ENCODE measurements at places on chromosomes 4 and X.

- DNase-seq, result peak; percentile 70
These were observed 149.3 kb downstream of the SOWAHB start for GRCh38 chr4:76748649-76749048.

- DNase-seq, result no peak
These were observed 9.1 kb upstream of the VCX3B start for GRCh38 chrX:8455557-8455956.

DNA sequence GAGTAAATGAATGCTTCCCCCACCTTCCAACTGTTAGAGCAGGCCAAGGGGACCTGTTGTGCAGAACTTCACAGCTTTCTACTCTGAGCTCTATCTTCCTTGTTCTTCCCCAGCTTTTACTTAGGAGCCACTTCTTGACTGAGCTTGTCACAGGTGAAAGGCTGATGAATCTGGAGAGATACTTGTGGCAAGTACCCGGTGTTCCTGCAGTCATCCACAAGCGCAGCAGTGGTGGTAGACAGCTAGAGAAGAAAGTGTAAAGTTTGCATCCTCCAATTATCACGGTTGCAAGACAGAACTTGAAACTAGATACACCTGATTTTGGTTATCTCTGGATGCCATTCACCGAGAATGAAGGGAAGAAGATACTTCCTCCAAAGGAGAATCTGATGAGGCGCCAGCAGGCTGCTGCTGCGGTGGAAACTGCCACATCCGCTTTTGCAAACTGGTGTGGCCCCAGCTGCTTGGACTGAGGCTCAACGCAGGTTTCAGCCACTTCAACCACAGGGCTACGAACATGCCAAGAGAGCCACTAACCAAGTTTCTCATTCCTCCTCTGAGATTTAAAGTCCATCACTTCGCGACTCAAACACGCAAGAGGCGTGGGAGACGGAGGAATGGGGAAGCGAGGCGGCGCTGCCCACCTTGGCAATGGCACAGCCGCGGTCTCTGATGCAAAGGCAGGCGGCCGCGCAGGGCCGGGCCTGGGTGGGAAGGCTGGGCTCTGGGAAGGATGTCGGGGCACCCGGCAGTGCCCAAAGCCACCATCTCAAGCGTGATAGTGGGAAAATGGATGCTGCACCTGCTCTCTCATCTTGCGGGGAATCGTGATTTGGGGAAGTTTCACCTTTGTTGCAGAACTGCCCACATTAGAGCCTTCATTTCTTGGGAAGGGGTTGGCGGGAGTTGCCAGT lies 1.3 kb upstream of the FHIP1A start:
- DNase-seq, result no peak

GRCh38 chrX:53284684-53285447 lies 3.5 kb upstream of the IQSEC2 start:
- no peak for DNase-seq

DNA sequence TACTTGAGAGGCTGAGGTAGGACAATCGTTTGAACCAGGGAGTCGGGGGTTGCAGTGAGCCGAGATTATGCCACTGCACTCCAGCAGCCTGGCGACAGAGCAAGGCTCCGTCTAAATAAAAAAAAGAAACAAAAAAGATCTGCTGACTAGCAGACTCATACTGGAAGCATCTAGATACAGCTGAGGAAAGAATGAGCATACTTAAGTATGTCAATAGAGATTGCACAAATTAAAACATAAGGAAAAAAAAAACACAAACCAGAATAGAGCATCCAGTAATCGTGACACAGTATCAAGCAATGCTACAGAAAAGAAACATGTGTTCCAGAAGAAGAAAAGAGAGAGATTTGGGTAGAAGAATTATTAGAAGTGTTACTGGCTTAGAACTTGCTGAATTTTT lies 105.5 kb upstream of the SPOCK3 start:
- DNase-seq, result no peak

- DNase-seq, result no peak
These were observed 125.4 kb upstream of the CHRDL1 start for GRCh38 chrX:110920991-110921390.

GRCh38 chrX:150338615-150339014 lies 24.5 kb upstream of the MAMLD1 start:
- no peak for DNase-seq

DNA sequence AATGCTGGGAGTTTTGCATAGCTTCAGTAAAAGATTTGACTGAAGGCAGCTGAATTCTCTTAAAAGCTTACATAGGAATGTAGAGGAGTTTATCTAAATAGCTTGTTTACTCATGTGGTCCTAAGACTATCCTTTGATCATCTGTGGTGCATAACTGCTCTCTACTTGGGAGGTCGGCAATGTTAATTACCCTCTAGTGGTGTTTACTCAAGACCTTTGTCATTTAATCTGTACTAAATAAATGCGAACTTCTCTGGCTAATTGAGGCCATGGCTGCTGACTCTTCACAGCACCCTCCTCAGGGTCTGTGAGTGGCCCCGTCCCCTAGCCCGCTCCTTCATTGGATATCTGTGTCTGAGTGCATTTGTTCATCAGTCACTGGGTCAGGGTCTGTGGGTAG lies 13.8 kb upstream of the TMEM33 start:
- no peak for DNase-seq

Data from LNCaP clone FGC (cell line).